Progenitor cell of endocrine pancreas (in vitro differentiated cells): ENCODE measurements at places on chromosomes 7 and 10.

GRCh38 chr10:72524489-72524888 is 101.4 kb downstream of the MICU1 start:
- DNase-seq, result no peak

DNA sequence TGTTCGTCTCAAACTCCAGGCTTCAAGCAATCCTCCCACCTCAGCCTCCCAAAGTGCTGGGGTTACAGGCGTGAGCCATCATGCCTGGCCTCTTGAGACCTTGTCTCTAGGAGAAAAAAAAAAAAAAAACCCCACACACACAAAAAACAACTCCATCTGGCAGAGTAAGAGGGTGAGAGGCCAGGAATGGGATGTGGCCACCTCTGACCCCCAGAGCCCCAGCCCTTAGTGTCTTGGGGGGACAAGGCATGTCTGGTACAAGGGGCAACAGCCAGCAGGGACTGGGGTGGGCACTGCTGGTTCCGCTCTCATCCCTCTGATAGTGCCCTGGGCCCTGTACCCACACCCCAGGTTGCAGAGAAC is 15.6 kb upstream of the TNRC18 start:
- no peak for DNase-seq

GRCh38 chr7:140458916-140459315 is 20.4 kb downstream of the MKRN1 start:
- DNase-seq, result no peak

- no peak for DNase-seq
Observed at GRCh38 chr7:101823596-101823995, 6.2 kb downstream of the CUX1 start.

DNA sequence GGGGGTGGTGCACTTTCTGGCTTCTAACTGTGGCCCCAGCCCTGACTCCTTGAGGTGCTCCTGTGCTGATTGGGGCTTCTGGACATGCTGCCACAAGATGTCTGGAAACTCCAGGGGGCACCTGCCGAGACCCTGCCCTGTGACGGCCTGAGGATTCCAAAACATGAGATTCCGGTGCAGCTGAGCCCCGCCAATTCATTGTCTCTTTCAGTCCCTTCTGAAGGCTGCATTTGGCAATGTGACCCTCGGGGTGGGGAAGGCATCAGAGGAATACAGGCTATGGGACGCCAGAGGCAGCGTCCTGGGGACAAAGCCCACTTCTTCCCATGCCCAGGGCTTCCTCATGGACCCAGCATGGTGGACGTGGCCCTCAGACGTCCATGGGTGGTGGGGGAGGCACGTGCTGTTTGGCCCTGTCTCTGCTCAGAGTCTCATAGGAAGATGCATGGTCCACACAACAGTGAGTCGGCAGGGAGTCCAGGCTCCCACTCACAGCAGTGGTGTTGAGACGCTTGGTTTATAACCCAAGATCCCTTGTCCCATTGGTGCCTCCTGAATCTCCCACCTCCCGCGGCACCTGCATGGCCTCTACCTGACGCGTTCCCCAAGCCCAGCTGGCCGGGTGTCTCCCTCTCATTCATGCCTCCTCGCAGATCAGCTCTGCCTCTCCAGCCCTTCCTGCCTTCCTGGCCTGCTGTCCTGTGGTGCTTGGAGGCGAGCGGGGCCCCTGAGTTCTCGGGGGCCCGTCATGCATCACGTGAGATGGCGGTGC is 129.9 kb downstream of the WDR37 start:
- no peak for DNase-seq

- no peak for DNase-seq
Observed at GRCh38 chr7:29345590-29345989, 151.0 kb downstream of the CHN2 start.

- no peak for DNase-seq
Observed at GRCh38 chr7:79216236-79216635, 237.2 kb downstream of the MAGI2 start.

DNA sequence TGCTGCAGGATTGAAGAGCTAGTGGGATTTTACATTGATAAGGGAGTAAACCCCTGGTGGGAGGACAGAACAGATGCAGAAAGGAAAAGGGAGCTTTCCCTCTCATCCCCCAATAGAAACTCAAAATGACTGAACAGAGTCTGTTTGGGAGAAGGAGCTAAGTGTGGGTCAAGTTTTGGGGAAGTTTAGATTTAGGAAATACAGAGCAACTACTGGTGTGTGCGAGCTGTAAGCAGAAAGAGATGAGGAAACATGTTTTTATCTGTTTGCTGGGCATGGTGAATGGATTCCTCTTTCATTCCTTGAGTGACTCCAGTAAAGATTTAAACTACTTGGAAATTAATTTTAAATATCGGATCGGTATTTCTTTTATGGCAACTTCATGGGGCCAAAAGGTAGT is 132.7 kb downstream of the AOAH start:
- DNase-seq, result no peak

DNA sequence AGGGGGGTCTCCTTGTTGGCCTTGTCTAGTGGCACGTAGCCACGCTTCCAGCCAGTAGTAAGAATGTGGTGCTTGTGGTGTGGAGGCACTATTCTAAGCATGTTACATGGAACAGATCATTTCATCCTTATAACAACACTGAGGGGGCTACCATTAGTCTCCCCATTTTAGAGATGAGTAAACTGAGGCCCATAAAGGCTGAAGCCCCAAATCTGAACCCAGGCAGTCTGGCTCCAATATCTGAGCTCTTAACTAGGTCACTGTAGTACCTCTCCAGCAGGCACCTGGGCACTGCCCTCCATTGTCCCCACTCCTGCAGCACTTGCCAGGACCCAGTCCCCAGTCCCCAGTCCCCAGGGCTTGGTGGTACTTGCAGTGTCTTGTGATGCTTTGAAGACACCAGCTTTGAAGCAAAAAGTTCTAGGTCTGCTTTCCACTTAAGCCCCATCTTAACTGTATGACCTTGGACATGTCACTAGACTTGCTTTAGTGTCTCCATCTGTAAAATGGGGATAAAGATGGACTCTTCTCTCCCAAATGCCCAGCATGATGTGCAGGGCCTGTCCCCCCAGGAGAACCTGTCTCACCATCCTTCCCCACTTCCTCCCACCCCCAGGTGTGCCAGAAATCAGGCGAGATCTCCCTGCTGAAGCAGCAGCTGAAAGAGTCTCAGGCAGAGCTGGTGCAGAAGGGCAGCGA is 6.4 kb downstream of the LZTS2 start:
- DNase-seq, result no peak

GRCh38 chr7:116953906-116954838 is 871 bp downstream of the ST7 start:
- DNase-seq, result peak; percentile 32

DNA sequence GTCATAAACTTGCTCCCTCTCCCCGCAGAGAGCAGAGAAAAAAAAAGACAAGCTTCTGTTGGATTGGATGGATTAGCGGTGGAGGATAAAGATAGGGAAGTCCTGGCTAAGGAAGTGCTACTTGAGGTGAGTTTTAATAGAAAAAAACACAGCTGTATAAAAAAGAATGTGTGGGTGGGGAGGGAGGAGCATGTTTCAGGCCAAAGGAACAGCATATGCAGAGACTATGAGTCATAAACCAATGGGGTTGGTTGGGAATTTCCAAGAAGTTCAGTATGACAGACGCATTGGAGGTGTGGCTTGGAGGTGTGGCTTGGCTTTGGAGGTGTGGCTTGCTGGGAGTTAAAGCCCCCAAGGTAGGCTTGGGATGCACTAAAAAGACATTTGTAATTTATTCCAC is 103.0 kb upstream of the LSM8 start:
- no peak for DNase-seq

DNA sequence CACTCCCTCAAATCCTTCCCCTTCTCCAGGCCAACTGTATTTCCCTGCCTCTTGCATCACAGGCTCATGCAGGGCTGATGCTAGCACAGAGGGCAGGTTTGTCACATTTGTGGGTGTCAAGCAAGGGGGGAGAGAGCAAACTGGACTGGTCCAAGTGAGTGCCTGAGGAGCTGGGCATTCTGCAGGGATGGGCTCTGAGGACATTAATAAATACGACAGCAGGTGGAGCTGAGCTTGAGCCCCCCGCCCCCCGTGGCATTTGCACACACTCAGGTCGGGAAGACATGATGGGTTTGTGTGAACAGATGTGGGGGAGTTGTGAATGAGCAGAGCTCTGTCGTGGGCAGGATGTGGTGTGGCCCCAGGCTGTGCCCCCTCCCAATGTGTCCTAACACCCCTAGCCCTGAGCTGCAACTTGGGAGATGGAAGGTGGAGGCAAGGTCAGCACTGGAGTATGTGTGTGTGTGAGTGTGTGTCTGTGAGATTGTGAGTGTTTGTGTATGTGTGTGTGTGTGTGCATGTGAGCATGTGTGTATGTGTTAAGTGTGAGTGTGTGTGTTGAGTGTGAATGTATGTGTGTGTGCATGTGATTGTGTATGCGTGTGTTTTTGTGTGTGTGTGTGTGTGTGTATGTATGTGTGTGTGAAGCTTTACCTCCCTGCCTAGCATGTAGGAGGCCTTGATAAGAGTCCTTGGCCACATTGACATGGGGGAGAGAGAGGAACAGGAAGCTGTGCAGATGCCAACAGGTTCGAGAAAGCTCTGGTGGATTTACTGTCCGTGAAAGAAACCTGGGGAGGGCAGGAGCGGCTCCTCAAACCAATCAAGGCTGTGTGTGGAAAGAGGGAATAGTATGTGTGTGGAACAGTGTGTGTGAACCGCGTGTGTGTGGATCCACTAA is 9.1 kb downstream of the RASSF4 start:
- DNase-seq, result no peak

GRCh38 chr7:100472121-100472851 is 6.7 kb downstream of the TSC22D4 start:
- no peak for DNase-seq

DNA sequence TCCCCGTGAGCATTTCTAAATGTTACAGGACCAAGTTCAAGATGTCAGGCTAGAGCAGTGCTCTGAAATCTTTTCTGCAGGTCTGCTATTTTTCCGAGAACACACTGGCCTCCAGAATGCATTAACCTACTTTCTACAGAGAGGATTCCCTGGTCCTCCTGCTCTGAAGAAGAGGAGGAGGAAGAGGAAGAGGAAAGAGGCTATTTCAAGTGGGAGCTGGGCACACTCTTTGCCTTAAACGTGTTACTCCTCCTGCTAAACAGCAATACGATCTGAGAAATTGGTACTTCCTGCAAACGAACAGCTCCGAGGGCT is 157.4 kb downstream of the FRMD4A start:
- no peak for DNase-seq

- DNase-seq, result no peak
Observed at GRCh38 chr10:70540789-70541360, 61.7 kb downstream of the PRF1 start.

GRCh38 chr10:127279334-127279774 is 83.0 kb upstream of the INSYN2A start:
- no peak for DNase-seq

GRCh38 chr7:107785926-107786325 is 17.1 kb downstream of the SLC26A3 start:
- DNase-seq, result no peak

DNA sequence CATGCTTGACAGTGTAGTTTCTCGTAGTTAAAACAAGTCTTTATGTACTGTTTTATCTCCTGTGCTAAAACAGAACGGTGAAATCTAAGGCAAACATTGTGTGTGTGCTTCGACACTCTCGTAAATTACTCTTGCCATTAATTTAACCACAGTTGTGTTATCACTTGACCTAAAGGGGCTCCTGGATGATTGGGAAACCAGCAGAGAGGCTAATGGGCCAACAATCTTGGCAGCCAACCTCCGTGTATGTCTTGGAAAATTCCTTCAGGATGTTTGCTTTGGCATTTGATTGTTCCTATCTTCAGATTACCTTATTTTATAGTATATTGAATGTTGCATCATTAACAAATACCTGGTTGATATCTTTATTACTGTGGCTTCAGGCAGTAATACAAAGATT is 409.5 kb downstream of the SDK1 start:
- no peak for DNase-seq

DNA sequence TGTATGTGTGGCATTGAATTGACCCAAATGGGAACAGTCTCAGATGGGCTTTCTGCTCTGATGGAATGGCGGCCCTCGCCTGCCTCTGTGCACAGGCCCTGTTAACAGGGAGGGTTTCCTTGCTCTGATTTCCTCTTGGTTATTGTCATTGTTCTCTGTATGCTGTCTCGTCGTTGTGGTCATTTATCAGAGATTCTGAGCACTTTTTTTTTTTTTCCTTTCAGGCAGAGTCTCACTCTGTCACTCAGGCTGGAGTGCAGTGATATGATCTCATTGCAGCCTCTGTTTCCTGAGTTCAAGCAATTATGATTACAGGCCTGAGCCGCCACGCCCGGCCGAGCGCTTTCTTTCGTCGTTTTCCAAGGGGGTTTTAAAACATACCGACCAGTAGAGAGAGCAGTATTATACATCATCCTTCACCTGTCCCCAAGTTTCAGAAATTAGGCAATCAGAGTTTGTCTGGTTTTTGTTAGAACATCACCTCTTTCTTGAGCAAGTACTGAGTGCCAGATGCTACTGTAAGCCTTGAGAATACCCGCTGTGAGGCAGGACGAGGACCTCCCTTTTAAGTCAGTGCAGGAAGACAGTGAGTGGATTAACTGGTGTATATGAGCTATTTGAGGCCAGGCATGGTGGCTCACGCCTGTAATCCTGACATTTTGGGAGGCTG is 6.5 kb downstream of the CHST12 start:
- DNase-seq, result no peak

GRCh38 chr7:154858836-154859537 is 143.9 kb downstream of the PAXIP1 start:
- no peak for DNase-seq

- no peak for DNase-seq
Observed at GRCh38 chr7:92135052-92135889, 994 bp upstream of the CYP51A1 start.

DNA sequence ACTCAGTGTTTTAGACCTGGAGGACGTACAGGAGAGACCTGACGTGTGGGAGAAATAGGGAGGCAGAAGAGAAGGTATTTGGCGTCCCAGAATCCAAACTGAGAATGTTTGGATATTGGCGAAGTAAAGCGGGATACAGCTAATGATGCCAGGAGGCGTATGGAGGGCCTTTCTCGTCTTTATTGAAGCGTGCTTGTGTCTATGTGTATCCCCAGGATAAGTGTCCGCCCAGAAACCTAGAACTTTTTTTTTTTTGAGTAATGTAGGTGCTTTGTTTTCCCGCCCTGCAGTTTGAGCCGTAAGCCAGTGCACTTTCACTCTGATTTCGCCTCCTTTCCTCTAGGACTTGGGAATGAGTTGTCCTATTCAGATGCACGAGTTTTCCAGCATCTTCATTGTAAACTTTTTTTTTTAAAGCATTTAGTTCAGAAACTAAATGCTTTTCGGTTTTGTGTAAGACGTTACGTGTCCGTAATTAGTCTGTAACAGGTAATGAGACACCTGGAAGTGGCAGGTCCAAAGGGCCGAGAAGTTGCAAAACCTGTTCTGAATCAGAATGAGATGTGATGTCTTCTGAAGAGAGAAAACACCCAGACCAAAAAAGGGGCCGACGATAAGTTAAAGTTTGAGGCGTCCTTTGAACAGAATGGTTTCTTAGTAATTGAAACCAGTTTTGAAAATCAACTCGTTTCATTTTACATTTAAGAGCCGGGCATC is 746 bp downstream of the ARL5B start:
- no peak for DNase-seq

GRCh38 chr7:93337052-93337451 is 104.9 kb downstream of the VPS50 start:
- DNase-seq, result no peak

- no peak for DNase-seq
Observed at GRCh38 chr10:99658622-99659030, 683 bp upstream of the ENTPD7 start.

- no peak for DNase-seq
Observed at GRCh38 chr7:70072220-70072619, 473.9 kb downstream of the AUTS2 start.

GRCh38 chr7:94398841-94399240 is 4.1 kb downstream of the COL1A2 start:
- no peak for DNase-seq

- no peak for DNase-seq
Observed at GRCh38 chr10:29692121-29692539, 57.4 kb upstream of the SVIL start.

- no peak for DNase-seq
Observed at GRCh38 chr7:98879979-98880315, 1.6 kb downstream of the TRRAP start.
